Naive thymus-derived CD4-positive, alpha-beta T cell (primary cell): ENCODE measurements at places on chromosomes 11 and 22. TPM values are rescaled to one million over a fixed set of nuclear protein-coding genes. Genes with fewer than 3 reads are reported as not detected.
A peak's percentile ranks its signal among the peaks of the same experiment; 100 is the strongest.

GRCh38 chr22:37734964-37735451, 38.2 kb downstream of the TRIOBP start:
- H3K27ac ChIP-seq: no peak overlapping the region
- no peaks in the 10 kb centered on the region for H3K27me3 ChIP-seq
- H3K4me3 ChIP-seq: no peak overlapping the region
- H3K36me3 ChIP-seq: no peaks in the 10 kb centered on the region

DNA sequence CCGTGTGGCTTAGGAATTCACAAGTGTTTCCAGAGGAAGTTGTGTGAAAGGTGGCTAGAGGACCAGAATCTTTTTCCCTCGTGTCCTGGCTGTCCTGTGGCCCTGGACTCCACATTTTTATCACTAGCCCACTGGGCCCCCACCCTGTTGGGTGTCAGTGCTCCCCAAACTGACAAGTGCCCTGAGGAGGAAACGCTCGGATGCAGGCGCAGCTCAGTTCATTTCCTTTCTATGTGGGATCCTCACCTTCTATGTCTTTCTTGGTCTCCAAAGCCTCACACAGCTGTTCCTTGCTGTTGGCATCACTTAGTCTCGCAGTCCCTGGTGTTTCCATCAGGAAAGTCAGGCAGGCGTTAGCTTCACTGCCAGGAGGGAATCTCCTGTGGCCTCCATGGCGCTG, 68.0 kb upstream of the KCNQ1OT1 start:
- H3K4me1 ChIP-seq: no peaks in the 10 kb centered on the region
- H3K27me3 ChIP-seq: no peaks in the 10 kb centered on the region
- H3K27ac ChIP-seq: no peak overlapping the region
- H3K36me3 ChIP-seq: no peaks in the 10 kb centered on the region
- no peak for DNase-seq
- H3K4me3 ChIP-seq: no peak overlapping the region

DNA sequence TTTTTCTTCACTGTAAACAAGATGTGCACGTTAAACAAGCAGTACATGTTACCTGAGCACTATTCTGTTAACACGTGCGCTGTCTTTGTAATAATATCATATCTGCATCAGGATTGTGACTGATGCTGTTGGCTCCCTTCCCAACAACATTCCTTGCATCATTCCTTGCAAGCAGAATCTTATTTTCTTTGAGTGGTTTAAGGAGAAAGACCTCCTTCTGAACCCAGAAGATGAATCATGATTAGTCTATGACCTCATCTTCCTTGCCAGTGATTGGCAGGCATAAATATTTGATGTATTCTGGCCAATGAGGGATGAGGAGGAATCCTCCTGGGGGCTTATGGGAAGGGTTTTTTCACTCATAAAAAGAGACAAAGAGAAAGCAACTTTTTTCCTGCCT, 46.2 kb downstream of the C11orf71 start:
- no peak overlapping the region for H3K27ac ChIP-seq
- H3K4me3 ChIP-seq: no peak overlapping the region
- H3K27me3 ChIP-seq: no peaks in the 10 kb centered on the region
- no peak for DNase-seq
- no peaks in the 10 kb centered on the region for H3K36me3 ChIP-seq

GRCh38 chr11:36073411-36074203, 129.7 kb downstream of the LDLRAD3 start:
- no peaks in the 10 kb centered on the region for H3K27me3 ChIP-seq
- H3K27ac ChIP-seq: no peak overlapping the region
- no peak overlapping the region for H3K4me3 ChIP-seq
- H3K4me1 ChIP-seq: no peaks in the 10 kb centered on the region
- DNase-seq: no peak
- no peaks in the 10 kb centered on the region for H3K36me3 ChIP-seq

DNA sequence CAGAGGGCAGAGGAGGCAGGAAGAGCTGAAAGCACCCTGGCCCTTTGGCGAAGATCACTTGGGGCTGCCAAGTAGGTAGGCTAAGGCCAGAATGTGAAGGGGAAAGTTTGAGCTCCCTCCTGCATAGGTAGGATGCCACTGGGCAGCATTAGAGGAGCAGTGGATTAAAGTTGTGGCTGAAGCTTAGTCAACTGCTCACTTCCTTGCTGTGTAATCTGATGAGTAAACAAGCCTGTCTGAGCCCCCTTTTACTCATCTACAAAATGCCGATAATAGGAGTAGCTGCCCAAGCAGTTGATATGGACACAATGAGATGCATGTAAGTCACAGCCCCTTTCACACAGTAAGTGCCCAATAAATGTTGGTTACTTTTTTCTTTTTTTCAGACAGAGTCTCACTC, 216.4 kb downstream of the MN1 start:
- no peak overlapping the region for H3K27ac ChIP-seq
- H3K4me1 ChIP-seq: no peaks in the 10 kb centered on the region

DNA sequence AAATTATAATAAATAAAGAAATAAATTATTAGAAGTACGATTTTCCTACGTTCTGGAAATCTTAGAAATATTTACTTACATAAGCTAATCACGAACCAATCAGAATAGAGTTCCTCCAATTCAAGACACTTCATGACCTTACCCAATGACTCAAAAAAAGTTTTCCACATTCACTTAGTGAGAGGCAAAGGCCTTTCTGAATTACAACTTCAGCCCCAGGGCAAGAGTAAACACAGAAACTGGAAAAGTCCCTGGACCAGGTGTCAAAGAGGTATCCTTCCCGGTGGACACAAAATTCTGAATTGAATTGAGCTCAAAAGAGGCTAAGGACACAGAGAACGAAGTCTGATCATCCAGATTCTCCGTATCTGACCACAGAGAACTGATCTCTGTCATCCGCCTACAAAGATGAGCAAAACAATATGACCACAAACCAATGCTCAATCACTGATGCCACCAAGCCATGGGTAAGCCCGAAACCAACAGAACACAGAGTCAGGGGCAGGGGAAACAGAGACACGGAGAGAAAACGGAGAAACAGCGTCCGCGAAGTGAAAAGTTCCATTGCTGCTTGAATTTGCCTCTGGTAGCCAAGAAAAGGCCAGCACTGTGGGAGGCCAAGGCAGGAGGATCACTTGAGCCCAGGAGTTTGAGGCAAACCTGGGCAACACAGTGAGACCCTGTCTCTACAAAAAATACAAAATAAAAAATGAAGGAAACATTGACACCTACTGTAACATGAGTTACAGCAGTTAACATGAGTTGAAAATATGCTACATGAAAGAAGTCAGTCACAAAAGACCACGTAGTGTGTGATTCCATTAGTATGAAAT, 6.8 kb downstream of the BID start:
- peak overlapping the region; percentile 6 for H3K27ac ChIP-seq
- no peaks in the 10 kb centered on the region for H3K27me3 ChIP-seq
- peak; percentile 32 for DNase-seq
- H3K4me1 ChIP-seq: peaks cover 11% of the 10 kb centered on the region

DNA sequence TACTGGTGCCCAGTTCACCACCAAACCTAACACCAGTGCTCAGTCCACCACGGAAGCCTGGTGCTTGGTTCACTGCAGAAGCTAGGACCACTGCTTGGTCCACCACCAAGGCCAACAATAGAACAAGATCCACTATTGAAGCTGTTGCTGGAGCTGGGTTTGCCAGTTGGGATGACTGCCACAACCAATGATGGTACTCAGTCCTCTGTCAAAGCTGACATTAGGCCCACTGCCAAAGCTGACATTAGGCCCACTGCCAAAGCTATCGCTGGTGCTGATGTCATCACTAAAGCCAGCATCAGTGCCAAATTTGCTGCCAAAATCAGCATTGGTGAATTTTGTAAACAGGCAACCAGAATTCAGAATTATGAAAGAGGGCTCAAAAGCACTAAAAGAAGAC, 1850.2 kb upstream of the RAG2 start:
- no peak overlapping the region for H3K4me3 ChIP-seq
- no peak for DNase-seq
- no peaks in the 10 kb centered on the region for H3K27me3 ChIP-seq
- H3K4me1 ChIP-seq: no peaks in the 10 kb centered on the region

- H3K27ac ChIP-seq: no peak overlapping the region
- no peaks in the 10 kb centered on the region for H3K4me1 ChIP-seq
- H3K4me3 ChIP-seq: no peak overlapping the region
- H3K27me3 ChIP-seq: no peaks in the 10 kb centered on the region
Measured at GRCh38 chr11:65236194-65237059, 25.3 kb upstream of the POLA2 start.

DNA sequence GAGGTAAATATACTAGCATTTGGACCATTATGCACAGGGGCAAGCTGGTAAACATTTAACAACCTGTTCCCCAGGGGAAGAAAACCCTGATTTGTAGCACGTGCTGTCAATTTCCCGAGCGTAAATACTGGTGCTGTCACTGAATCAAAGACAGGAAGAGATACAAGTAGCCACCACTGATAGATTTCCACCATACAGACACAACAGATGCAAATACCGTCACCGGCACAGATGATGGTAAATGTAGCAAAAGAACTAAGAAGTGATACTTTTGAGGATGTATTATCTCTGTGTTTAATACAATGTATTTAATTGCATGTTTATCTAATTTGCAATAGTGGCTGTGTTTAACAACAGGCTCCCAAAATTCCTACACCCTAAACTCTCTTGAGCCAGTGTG, 39.6 kb downstream of the SHISAL1 start:
- no peak overlapping the region for H3K4me3 ChIP-seq
- H3K4me1 ChIP-seq: no peaks in the 10 kb centered on the region
- no peaks in the 10 kb centered on the region for H3K36me3 ChIP-seq
- H3K27ac ChIP-seq: no peak overlapping the region
- no peaks in the 10 kb centered on the region for H3K27me3 ChIP-seq

DNA sequence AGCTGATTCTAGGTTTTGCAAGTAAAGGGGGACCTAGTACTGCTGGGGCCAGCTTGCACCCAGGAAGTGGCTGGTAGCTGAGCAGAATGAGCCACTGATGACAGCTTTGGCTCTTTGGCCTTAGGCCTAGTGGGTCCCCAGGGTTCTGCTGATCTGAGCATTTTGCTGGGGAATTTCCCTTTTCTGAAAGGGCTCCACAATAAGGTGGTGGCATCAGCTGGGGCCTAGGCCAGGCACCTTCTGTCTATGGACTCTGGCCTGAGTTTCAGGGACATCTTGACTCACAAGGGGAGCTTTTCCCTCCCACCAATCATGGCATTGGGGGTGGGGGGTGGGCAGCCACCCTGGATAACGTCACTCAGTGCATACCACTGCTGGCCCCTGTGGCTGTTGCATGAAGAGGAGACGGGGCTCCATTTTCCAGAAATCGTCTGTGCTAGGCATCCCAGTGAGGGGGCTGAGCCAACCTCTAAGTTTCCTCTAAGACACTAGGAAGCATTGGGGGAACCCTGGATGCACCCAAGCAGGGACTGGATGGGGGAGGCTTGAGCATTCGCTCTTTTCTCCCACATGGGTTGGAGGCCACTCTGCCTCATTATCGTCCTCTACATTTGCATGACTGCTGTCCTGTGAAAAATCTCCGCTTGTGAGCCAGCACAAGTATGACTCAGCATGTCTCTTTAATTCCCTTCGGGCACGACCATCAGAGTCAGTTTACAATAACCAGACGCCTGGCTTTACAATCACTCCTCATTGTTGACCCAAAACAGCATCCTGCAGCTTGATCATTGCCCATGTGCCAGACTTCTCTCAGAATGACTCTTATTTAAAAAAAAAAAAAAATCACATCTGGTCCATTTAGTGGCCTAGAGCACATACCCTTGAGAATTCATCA, 145.0 kb upstream of the THY1 start:
- H3K36me3 ChIP-seq: no peaks in the 10 kb centered on the region
- no peak for DNase-seq
- no peak overlapping the region for H3K4me3 ChIP-seq
- no peaks in the 10 kb centered on the region for H3K4me1 ChIP-seq
- H3K27ac ChIP-seq: no peak overlapping the region

DNA sequence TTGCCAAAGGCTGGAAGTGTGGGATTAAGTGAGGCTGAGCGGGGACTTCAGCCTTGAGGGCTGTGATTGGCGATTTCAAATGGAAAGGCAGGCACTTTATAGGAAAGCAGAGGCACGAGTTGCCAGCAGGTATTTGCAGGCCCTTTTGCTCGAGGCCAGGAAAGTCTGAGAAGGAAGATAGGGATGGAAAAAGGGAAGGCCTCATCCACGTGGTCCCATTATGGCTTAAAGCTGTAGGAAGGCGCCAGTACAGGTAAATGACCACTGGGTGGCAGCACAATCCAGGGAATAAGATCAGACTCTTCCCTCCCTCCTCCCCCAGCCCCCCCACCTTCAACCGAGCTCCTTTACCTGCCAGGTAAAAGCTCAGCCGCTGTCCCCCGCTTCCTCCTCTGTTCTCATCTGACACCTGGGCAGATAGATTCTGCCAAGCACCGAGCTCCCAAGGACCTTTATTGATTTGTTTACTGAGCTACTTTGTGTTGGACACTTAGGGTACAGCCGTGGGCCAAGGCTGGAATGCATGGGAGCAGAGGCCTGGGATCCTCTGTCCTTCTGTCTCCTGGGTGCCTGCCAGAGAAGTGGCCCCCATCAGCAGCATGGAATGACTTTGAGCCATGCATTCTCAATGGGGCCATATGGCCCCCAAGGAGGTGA, 7.5 kb downstream of the P2RX3 start:
- peak; percentile 59 for DNase-seq
- H3K27me3 ChIP-seq: no peaks in the 10 kb centered on the region
- no peaks in the 10 kb centered on the region for H3K36me3 ChIP-seq
- H3K4me1 ChIP-seq: no peaks in the 10 kb centered on the region

DNA sequence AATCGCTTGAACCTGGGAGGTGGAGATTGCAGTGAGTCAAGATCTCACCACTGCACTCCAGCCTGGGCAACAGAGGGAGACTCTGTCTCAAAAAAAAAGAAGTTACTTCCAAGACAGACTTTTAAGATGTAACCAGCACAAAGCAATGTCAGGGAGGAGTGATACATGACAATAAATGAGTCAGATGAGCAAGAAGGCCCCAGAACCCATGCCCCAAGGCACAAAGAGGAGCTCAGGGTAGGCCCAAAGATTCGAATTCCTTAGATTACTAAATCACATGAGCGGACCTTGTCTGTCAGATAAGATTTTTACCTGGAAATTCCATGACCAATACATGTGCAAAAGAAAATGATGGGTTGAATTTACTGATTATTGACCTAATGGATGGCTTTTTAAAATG, 10.5 kb upstream of the JHY start:
- H3K27me3 ChIP-seq: no peaks in the 10 kb centered on the region
- H3K27ac ChIP-seq: no peak overlapping the region
- H3K4me3 ChIP-seq: no peak overlapping the region

GRCh38 chr11:66011239-66011784, 496 bp upstream of the CST6 start:
- no peaks in the 10 kb centered on the region for H3K27me3 ChIP-seq
- no peaks in the 10 kb centered on the region for H3K36me3 ChIP-seq
- H3K4me3 ChIP-seq: no peak overlapping the region
- peaks cover 8% of the 10 kb centered on the region for H3K4me1 ChIP-seq

- H3K36me3 ChIP-seq: no peaks in the 10 kb centered on the region
- peaks cover 42% of the 10 kb centered on the region for H3K4me1 ChIP-seq
- no peak for DNase-seq
- H3K27ac ChIP-seq: peak overlapping the region; percentile 8
Measured at GRCh38 chr11:47393163-47394049, 15.0 kb upstream of the SLC39A13 start.

GRCh38 chr11:129292771-129293170, 82.9 kb upstream of the BARX2 start:
- no peaks in the 10 kb centered on the region for H3K36me3 ChIP-seq
- no peak for DNase-seq

POU2AF2 gene
- total RNA-seq: not detected

LARGE1 gene
- total RNA-seq: 2.5 TPM

AGBL2 gene
- total RNA-seq: 4.7 and 7.2 TPM in 2 replicates

ST14 gene
- total RNA-seq: 0.51 TPM

PLEKHB1 gene
- 87.6 TPM for total RNA-seq

CBY1 gene
- 15.2 TPM for total RNA-seq

OR52I2 gene
- total RNA-seq: not detected

GALR3 gene
- total RNA-seq: not detected in 2 replicates

LRRC55 gene
- total RNA-seq: not detected in 2 replicates

SEC14L6 gene
- not detected in 2 replicates for total RNA-seq

FGF3 gene
- not detected in 2 replicates for total RNA-seq

KCNQ1 gene
- total RNA-seq: 36.9 TPM

DMC1 gene
- not detected for total RNA-seq
